ENCODE measurements at places on chromosomes 7 and 10. TPM values are rescaled to one million over a fixed set of nuclear protein-coding genes. Genes with fewer than 3 reads are reported as not detected.

The TYW1B gene
- 9.2 TPM for total RNA-seq

The GIMAP7 gene
- total RNA-seq = not detected

The FAM131B gene
- 0.34 TPM for total RNA-seq

The CPVL gene
- total RNA-seq = under 0.01 TPM

The POU6F2 gene
- total RNA-seq = not detected

The ARF5 gene
- total RNA-seq = 140 TPM

The METTL27 gene
- 3.1 TPM for total RNA-seq

The SPDYE3 gene
- not detected for total RNA-seq

The SLC35G1 gene
- total RNA-seq = 3.1 TPM

All from nasal cavity respiratory epithelium epithelial cell of viscerocranial mucosa (primary cell).